ENCODE measurements at places on chromosomes 3 and 15.

GRCh38 chr3:194620196-194620595 lies 13.0 kb downstream of the TMEM44 start:
- DNase-seq = no peak

- DNase-seq = no peak
Observed at GRCh38 chr3:17802950-17803349, 60.5 kb upstream of the TBC1D5 start.

GRCh38 chr3:196643201-196643749 lies 3.8 kb downstream of the NRROS start:
- DNase-seq = no peak

- no peak for DNase-seq
Observed at GRCh38 chr3:183779896-183780465, 45.4 kb downstream of the MAP6D1 start.

DNA sequence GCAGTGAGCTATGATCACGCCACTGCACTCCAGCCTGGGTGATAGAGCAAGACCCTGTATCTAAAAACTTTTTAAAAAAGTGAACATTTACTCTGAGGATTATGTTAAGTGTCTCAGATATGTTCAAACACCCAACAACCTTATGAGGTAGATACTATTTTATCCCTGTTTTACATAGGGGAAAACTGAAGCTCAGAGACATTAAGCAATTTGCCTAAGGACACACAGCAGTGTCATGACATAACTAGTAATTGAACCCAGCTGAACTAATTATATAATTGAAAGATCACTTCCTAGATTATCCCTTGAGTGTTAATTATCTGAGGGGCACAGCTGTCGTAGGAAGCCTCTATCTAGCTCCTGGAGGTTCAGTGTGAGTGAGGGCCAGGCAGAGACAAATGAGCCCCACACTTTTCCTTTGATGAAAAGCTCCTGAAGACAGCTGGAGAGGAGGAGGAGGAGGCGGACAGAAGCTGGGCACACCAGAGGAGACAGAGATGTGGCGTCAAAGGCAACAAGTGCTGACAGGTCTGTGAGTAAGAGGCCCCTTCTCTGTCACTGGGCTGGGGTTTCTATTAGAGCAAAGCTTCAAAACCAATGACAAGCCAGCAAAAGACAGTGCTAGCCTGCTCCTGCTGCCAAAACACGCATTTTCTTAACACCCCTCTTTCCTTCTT lies 20.5 kb downstream of the TRH start:
- DNase-seq = no peak

GRCh38 chr3:111963424-111963823 lies 15.4 kb upstream of the ABHD10 start:
- DNase-seq = peak; percentile 65

DNA sequence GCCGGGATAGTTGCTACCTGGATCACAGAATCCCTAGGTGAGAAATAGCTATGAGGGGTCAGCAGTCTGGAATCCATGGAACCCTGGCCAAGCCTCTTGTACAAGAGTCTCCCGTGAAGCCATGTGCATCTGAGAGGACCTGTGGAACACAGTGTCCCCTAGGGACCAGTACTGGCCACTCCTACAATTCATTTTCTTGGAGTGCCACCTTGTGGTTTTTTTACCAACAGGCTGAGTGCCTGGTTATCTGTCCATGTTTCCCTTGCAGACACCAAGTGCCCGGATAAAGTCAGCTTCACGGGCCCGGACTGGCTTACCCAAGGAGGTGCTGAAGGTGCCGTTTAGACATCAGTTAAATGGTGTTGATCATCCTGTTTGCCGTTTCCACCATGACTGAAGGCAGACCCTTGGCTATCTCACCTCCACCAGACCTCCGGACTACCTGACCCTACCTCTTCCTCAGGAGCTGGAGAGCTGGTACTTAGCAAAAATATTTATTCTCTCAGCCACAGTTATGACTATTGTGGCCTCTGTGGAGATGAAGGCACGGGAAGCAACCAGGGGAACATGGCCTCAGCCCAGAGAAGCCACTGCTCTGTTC lies 93.9 kb downstream of the RBPMS2 start:
- DNase-seq = no peak

- DNase-seq = peak; percentile 2
Observed at GRCh38 chr3:186359078-186359477, 3.0 kb downstream of the DGKG start.

- DNase-seq = no peak
Observed at GRCh38 chr15:40052604-40053003, 13.6 kb upstream of the SRP14 start.

- no peak for DNase-seq
Observed at GRCh38 chr3:168647582-168647981, 551.9 kb upstream of the GOLIM4 start.

DNA sequence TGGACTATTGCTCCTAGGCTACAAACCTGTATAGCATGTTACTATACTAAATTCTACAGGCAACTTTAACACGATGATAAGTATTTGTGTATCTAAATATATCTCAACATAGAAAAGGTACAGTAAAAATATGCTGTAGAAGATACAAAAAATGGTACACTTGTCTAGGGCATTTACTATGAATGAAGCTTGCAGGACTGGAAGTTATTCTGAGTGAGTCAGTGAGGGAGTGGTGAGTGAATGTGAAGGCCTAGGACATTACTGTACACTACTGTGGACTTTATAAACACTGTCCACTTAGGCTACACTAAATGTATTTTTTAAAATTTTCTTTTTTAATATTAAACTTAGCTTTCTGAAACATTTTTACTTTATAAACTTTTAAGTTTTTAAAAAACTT lies 140.5 kb upstream of the SGO1 start:
- DNase-seq = no peak

DNA sequence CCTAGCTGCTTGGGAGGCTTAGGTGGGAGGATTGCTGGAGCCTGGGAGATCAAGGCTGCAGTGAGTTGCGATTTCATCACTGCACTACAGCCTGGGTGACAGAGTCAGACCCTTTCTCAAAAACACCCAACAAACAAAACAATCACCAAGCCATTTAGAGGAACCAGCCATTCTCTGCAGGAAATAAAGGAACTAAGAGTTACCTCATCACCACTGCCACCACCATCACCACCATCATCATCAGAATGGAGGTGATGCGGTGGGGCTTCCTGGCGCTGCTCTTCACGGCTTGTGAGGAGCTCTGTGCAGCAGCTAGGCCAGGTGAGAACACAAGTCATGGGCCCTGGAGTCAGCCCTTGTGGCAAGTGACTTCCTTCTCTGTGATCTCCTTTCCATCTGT lies 37.7 kb upstream of the KLHL25 start:
- DNase-seq = no peak

DNA sequence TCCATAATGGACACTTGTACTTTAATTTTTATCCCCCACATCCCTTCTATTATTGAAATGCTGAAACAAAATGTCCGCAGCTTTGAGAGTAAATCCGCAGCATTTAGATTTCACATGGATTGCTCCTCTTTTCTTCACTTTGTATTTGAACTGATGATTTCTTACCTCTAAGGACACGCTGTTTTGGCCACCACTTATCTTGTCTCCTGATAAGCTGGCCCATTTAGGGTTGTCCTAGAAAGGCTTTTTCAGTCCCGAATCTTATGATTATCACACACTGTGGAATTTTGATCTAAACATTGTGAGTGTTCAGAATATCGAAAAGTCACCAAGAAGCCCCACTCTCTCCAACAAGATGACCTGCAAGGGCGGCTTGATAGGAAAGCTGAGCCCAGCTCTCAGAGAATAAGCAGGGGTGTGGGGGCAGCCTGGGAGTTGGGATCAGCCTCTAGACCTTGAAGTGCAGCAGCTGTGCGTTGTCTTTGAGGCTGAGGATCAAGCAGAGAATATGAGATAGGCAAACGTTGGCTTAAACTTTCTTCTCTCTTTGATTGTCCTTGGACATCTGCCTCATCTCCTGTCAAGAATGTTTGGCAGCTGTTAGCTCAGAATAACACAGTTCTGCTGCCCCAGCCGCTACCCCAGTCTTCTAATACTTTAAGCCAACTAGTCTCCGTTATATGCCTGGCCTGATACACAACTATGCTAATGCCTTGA lies 399.7 kb upstream of the NR2F2 start:
- no peak for DNase-seq

DNA sequence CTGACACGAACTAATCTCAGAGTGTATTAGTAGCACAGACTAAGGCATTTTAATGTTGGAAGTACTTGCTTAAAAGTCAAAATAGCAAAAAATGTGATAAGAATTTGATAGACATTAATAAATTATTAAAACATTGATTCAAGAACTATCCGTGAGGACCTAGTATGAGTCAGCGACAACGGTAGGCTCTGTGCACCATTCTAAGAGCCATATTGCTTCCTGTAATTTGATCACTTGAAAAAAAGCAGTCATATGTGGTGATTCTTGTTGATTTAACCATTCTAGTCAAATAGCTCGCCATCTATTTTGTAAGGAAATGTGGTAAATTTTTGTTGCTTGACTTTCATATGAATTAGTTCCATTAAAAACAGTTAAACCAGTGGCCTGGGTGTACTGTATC lies 534.9 kb upstream of the ARRDC4 start:
- DNase-seq = no peak

- no peak for DNase-seq
Observed at GRCh38 chr3:18099611-18100010, 325.5 kb downstream of the SATB1 start.

- DNase-seq = no peak
Observed at GRCh38 chr3:18643281-18643680, 218.1 kb upstream of the SATB1 start.

- DNase-seq = no peak
Observed at GRCh38 chr15:80501476-80501875, 97.3 kb downstream of the ARNT2 start.

DNA sequence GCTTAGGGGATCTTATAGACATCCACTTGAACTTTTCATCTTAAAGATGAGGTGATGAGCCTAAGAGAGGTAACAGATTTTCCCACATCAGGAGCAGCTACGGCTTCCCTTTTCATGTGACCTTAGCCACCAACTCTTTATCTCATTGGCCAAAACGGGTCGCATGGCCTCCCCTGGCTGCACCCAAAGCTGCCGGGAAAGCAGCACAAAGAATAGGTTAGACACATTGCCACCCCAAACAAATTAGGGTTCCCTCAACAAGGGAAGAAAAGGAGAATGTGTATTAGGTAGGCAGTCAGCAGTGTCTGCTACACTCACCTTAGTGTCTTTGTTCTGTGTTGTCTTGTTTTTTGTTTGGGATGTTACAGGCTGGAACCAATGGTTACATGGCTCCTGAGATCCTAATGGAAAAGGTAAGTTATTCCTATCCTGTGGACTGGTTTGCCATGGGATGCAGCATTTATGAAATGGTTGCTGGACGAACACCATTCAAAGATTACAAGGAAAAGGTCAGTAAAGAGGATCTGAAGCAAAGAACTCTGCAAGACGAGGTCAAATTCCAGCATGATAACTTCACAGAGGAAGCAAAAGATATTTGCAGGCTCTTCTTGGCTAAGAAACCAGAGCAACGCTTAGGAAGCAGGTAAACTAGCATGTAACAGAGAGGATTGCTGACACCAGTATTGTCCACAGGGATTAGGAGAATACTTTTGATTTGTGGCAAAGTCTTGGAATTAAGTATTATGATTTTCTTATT lies 44.2 kb downstream of the GRK7 start:
- no peak for DNase-seq

DNA sequence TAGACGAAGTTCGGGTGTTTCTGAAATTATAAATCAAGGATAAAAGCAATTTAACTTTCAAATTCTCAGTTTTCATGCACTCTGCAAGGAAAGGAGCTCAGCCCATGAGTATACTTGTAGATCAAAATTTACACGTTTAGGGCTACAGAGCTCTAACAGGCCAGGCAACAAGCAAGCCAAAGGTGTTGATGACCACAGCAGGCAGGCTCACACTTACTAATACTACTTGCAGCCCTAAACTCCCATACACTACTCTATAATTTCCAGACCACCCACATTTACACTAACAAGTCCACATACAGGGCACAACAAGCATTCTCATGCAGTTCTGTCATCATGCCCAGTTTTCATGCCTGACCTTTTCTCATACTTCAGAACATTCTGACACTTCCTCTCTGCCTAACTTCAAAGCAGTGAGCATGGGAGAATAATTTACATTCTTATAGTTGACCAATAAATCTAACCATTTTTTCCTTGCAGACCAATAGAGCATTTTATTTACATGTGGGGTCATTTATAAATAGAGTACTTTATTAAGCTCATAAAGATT lies 124.7 kb upstream of the FRMD4B start:
- no peak for DNase-seq

GRCh38 chr15:80249973-80250372 lies 2.0 kb downstream of the CTXND1 start:
- no peak for DNase-seq

- DNase-seq = no peak
Observed at GRCh38 chr3:178714925-178715832, 178.9 kb downstream of the KCNMB2 start.

- DNase-seq = no peak
Observed at GRCh38 chr3:159764490-159765029, 224.1 kb upstream of the IL12A start.

- no peak for DNase-seq
Observed at GRCh38 chr3:18201315-18201714, 223.8 kb downstream of the SATB1 start.

- no peak for DNase-seq
Observed at GRCh38 chr15:52790169-52790708, at the start of gene ONECUT1. Gene ONECUT1, minus strand, starts transcription at chr15:52790336. Its CDS starts 452 bp downstream, at chr15:52789884.

- no peak for DNase-seq
Observed at GRCh38 chr3:180239939-180240338, 203.2 kb upstream of the PEX5L start.

DNA sequence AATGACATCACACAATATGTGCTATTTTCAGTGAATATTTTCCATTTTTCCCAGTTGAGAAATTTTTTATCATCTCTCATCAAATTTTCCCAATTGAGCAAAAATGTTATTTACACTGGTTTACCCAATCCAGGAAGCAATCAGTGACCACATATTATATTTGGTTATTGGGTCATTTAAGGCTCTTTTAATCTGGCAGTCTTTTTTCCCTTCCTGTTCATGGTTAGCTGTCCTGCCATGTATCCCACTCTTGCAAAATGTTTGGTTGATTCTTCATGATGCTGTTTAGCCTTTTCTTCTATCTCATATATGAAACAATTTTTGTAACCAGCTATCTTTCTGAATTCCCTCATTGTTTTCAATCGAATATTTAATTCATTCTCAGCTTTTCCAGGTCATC lies 626.0 kb downstream of the RBMS3 start:
- no peak for DNase-seq

DNA sequence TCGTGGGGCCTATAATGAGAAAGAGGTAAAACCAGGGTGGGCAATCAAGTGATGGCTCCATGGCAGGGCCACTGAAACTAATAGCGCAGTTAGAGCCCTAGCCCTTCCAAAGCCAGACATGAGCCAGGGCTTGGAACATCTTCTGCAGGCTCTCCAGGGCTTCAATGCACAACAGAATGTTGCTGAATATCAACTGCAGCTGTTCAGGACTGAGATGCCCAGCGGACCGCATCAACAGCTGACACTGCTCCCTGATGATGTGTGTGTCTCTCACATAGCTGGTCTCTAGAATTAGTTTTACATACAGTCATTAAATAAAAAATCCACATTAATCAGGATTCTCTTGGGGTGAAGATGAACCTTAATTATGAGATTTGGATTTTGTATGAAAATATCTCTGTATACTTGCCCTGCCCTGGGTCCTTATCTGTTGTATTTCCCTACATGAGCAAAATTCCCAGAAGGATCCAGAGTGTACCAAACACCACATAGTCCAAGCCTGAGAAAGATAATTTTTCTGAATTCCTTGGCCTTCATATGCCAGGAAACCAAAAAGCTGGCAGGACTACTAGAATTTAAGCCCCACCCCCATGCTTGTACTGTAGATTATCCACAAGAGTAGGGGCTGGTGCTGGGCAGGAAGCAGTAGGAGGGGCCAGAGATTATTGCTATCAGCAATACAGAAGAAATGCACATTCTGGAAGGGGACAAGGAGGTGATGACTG lies 7.7 kb upstream of the GOLGB1 start:
- DNase-seq = no peak
